ENCODE measurements at places on chromosomes 1 and 21. TPM values are rescaled to one million over a fixed set of nuclear protein-coding genes. Genes with fewer than 3 reads are reported as not detected.

The BRINP3 gene
- not detected for total RNA-seq

The CR1L gene
- total RNA-seq, result not detected

The LRRC39 gene
- total RNA-seq, result 0.20 TPM

The DNALI1 gene
- total RNA-seq, result not detected

The TBCE gene
- total RNA-seq, result 58.3 TPM
